SJSA1 (cell line): ENCODE measurements at places on chromosomes 2 and 18. TPM values are rescaled to one million over a fixed set of nuclear protein-coding genes. Genes with fewer than 3 reads are reported as not detected.

- peaks cover 11% of the 10 kb centered on the region for H3K36me3 ChIP-seq
- no peak for DNase-seq
- no peak overlapping the region for H3K27ac ChIP-seq
- no peaks in the 10 kb centered on the region for H3K4me1 ChIP-seq
- no peak overlapping the region for H3K4me3 ChIP-seq
These were observed 40.5 kb downstream of the ABHD3 start for GRCh38 chr18:21664069-21664468.

DNA sequence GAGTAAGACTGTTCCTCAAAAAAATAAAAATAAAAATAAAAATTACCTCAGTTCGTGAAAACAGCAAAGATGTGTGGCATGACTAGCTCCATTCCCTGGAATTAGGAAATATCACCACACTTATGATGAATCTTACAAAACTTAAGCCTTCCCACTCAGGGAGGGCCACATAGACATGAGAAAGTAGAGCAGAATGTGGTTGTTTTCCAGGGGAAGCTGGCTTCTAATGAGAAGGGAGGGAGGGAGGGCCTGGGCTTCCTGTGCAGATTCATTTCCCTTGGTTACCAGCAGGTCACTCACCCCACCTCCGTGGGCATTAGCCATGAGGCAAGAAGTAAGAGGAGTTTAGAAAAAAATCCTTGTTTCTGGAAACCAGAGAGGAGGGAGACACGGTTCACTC, 95.9 kb upstream of the RMDN2 start:
- H3K27ac ChIP-seq, result peak overlapping the region; percentile 50
- H3K4me1 ChIP-seq, result peaks cover 58% of the 10 kb centered on the region
- H3K36me3 ChIP-seq, result no peaks in the 10 kb centered on the region
- H3K27me3 ChIP-seq, result no peaks in the 10 kb centered on the region
- H3K4me3 ChIP-seq, result no peak overlapping the region
- no peak for DNase-seq

GRCh38 chr2:145845207-145845894, 1325.4 kb upstream of the ZEB2 start:
- H3K4me1 ChIP-seq, result no peaks in the 10 kb centered on the region
- no peak for DNase-seq
- H3K4me3 ChIP-seq, result no peak overlapping the region
- H3K27ac ChIP-seq, result no peak overlapping the region
- no peaks in the 10 kb centered on the region for H3K36me3 ChIP-seq

DNA sequence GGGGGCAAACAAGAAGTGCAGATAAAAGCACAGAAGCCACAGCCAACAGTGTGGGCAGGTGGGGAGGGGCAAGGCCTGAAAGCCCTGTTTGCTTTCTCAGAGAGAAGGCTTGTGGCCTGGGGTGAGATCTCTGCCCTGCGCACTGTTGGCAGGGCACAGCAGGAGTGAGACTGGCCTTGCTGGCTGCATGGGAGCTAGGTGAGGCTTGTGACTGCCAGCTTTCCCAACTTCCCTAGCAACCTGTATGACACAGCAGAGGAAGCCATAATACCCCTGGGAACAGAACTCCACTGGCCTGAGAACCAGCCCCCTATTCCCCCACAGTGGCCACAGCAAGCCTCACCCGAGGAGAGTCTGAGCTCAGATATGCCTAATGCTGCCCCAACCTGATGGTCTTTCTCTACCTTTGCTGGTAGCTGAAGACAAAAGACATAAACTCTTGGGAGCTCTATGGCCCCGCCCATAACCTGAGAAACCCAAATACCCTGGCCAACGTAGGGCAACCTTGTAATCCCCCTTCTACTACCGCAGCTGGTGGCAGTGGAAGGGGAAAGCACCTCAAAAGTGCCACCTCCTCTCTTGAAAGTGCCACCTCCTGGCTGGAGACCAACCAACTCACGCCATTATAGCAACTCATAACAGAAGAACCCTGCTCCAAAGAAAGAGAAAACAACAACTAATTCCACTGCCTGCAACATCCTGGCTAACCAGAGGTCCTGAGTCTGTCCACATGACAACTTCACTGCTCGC, 44.4 kb downstream of the LCT start:
- peaks cover 16% of the 10 kb centered on the region for H3K4me1 ChIP-seq
- no peaks in the 10 kb centered on the region for H3K27me3 ChIP-seq
- no peak overlapping the region for H3K4me3 ChIP-seq
- H3K27ac ChIP-seq, result no peak overlapping the region
- DNase-seq, result no peak
- H3K36me3 ChIP-seq, result no peaks in the 10 kb centered on the region

GRCh38 chr2:101960819-101961337, 30.9 kb upstream of the IL1R2 start:
- H3K27ac ChIP-seq, result no peak overlapping the region
- H3K4me3 ChIP-seq, result no peak overlapping the region
- no peaks in the 10 kb centered on the region for H3K27me3 ChIP-seq
- H3K36me3 ChIP-seq, result no peaks in the 10 kb centered on the region

DNA sequence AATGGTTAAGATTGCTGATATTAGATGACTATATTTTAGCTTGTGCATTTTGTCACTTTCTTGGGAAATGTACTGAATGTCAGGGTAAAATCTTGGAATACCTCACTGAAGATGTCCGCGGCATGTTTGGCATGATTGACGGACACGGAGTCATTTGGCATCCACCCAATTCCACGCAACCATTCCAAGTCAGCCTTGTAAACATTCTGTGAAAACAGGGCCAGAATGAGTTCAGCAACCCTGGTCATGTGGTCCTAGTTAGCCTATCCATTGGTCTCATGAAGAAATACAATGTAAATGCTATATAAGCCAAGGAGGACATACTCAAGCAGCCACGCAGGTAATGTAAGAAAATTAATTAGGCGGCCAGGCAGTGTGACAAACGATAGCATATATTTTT, 159.5 kb downstream of the RIF1 start:
- H3K27me3 ChIP-seq, result no peaks in the 10 kb centered on the region
- H3K4me3 ChIP-seq, result no peak overlapping the region
- no peak overlapping the region for H3K27ac ChIP-seq
- DNase-seq, result no peak
- no peaks in the 10 kb centered on the region for H3K4me1 ChIP-seq
- H3K36me3 ChIP-seq, result no peaks in the 10 kb centered on the region

DNA sequence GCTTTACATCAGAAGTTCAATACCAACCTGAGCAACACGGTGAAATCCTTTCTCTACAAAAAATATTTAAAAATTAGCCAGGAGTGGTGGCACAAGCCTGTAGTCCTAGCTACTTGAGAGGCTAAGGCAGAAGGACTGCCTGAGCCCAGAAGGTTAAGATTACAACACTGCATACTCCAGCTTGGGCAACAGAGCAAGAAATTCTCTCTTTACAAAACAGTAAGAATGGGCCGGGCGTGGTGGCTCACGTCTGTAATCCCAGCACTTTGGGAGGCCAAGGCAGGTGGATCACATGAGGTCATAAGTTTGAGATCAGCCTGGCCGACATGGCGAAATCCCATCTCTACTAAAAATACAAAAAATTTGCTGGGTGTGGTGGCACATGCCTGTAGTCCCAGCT, 113.2 kb downstream of the USP34 start:
- H3K27ac ChIP-seq, result no peak overlapping the region
- H3K4me1 ChIP-seq, result no peaks in the 10 kb centered on the region
- DNase-seq, result no peak

DNA sequence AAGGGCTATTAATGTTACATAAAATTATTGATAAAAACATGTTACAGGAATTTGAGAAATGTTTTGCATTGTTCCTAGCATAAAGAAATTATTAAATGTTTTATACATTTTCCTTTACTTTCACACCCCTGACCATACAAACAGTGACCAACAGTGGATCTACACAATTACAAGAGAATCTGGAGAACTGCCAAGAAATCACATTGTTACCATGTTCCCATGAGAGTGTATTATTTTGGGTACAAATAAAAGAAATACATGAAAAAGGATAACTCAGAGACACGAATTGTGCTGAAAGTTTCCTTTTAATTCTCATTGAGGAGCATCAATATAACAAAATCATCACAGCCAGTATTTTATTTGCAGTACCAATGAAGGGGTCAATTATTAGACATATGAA, 150.1 kb downstream of the WDPCP start:
- H3K27me3 ChIP-seq, result no peaks in the 10 kb centered on the region
- no peaks in the 10 kb centered on the region for H3K4me1 ChIP-seq
- no peak for DNase-seq

DNA sequence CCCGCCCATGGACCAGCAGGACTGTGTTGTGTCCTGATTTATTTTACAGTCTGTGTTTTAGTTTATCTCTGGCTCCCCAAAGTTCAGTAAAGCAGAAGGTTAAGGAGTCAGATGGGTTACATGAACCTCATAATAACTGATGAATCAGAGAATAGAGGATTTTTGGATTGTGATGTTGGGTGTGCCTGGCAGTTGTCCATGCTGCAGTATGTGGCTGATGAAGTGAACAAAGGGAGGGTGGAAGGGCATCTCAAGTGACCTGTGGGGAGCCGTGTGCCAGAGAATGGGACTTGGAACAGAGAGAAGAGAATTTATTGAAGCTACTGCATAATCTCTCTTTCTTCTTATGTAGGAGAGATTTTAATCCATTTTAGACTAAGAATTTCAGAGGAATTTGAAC, 145.5 kb downstream of the MAP4K4 start:
- H3K4me3 ChIP-seq, result no peak overlapping the region
- DNase-seq, result no peak
- H3K27me3 ChIP-seq, result no peaks in the 10 kb centered on the region

DNA sequence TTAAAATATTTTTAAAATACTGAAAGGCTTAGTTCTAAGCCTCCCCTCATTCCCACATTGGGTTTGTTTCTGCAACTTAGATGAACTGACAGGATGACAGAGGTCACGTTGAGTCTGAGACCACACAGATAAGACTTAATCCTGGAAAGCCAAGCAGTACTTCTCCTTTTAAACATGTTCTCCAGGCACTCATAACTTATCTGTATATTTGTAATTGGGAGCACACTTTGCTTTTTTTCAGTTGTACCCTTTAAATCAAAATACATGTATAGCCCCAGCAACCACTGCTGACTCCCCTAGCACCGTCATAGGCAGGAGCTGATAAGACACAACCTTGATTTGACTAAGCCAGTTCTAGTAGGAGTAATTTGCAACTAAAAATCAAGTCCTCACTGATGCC, 394.8 kb downstream of the PID1 start:
- no peak overlapping the region for H3K4me3 ChIP-seq
- DNase-seq, result no peak
- H3K4me1 ChIP-seq, result no peaks in the 10 kb centered on the region
- no peaks in the 10 kb centered on the region for H3K36me3 ChIP-seq

- H3K4me1 ChIP-seq, result no peaks in the 10 kb centered on the region
- no peak overlapping the region for H3K4me3 ChIP-seq
- no peak for DNase-seq
- H3K27ac ChIP-seq, result no peak overlapping the region
These were observed 90.6 kb downstream of the TWIST2 start for GRCh38 chr2:238938401-238939055.

The MAP3K19 gene
- total RNA-seq, result 0.08 TPM in 1 of 2 replicates, not detected in the other

The NUP35 gene
- total RNA-seq, result 41.9 and 47.8 TPM in 2 replicates

The TMEM37 gene
- total RNA-seq, result not detected in 2 replicates

The CCDC141 gene
- not detected in 2 replicates for total RNA-seq
